ENCODE measurements at places on chromosomes 7 and 10. TPM values are rescaled to one million over a fixed set of nuclear protein-coding genes. Genes with fewer than 3 reads are reported as not detected.

CTNNA3 gene
- 30.9 TPM for total RNA-seq

PTF1A gene
- not detected for total RNA-seq

UNC5B gene
- total RNA-seq: 3.0 TPM

GRID2IP gene
- total RNA-seq: not detected

GRCh38 chr10:28631896-28632583 is 45.3 kb upstream of the BAMBI start:
- no peak for DNase-seq

DNA sequence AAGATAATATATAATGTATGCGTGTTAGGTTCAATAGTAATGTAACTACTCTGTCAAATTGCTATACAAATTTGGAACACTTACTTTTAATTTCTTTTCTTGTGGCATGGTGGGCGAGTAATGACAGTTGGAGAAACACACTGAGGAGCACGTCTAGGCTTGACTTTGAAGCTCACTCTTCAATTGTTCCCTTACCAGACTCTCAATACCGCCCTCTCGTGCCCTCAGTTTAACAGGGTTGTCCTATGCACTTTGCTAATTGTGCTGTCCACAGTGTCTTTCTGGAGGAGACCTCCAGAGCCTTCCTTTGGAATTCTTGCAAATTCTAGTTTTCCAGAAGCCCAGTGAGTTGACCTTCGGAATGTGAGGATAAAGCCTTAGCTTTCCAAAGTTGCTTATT is 107.2 kb upstream of the RELN start:
- no peak for DNase-seq

Data from psoas muscle (tissue), 8 donors.